ENCODE measurements at places on chromosomes 5 and 9.

GRCh38 chr5:66779528-66779927 lies 183.3 kb downstream of the MAST4 start:
- no peak overlapping the region for H3K27ac ChIP-seq
- no peak for DNase-seq
- no peaks in the 10 kb centered on the region for H3K27me3 ChIP-seq
- H3K36me3 ChIP-seq, result no peaks in the 10 kb centered on the region
- no peaks in the 10 kb centered on the region for H3K4me1 ChIP-seq

DNA sequence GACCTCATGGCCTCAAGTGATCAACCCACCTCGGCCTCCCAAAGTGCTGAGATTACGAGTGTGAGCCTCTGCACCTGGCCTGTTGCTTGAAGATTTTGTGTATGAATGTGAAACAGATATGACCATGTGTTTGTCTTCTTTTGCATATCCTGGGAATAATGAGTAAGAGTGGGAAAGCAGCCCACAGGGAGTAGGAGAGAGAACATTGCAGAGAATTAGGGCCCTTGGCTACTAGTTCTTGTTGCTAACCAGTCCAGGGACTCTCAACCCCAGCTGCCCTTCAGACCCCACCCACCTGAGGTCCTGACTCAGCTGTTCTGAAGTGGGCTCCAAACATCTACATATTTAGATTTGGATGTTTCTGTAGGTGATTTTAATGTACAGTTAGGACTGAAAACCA lies 125.5 kb downstream of the MTX3 start:
- DNase-seq, result no peak
- H3K4me3 ChIP-seq, result no peak overlapping the region
- no peaks in the 10 kb centered on the region for H3K36me3 ChIP-seq

DNA sequence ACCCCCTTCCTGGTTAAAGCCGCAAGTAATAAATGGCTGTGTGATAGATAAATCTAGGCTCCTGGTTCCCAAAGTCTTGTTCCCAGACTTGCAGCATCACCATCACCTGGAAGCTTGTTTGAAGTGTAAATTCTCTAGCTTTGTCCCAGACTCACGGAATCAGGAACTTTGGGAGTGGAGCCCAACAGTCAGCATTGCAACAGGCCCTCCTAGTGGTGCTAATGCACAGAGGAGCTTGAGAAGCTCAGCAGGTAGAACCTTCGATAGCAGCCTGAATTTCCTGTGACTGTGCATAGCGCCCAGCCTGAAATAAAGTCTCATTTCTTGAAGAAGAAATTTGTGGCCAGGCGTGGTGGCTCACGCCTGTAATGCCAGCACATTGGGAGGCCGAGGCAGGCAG lies 30.3 kb upstream of the MELK start:
- H3K4me3 ChIP-seq, result no peak overlapping the region
- H3K27me3 ChIP-seq, result no peaks in the 10 kb centered on the region
- no peak overlapping the region for H3K27ac ChIP-seq
- no peak for DNase-seq
- H3K4me1 ChIP-seq, result no peaks in the 10 kb centered on the region
- no peaks in the 10 kb centered on the region for H3K36me3 ChIP-seq

GRCh38 chr5:103218164-103218563 lies 40.4 kb upstream of the MACIR start:
- no peak overlapping the region for H3K4me3 ChIP-seq
- H3K27me3 ChIP-seq, result no peaks in the 10 kb centered on the region
- no peaks in the 10 kb centered on the region for H3K36me3 ChIP-seq
- peak overlapping the region; percentile 84 for H3K27ac ChIP-seq

- H3K36me3 ChIP-seq, result peaks cover 31% of the 10 kb centered on the region
- H3K4me3 ChIP-seq, result no peak overlapping the region
- no peak for DNase-seq
- H3K27me3 ChIP-seq, result no peaks in the 10 kb centered on the region
Measured at GRCh38 chr5:154862766-154863165, 4.3 kb downstream of the CNOT8 start.

- no peaks in the 10 kb centered on the region for H3K36me3 ChIP-seq
- H3K27me3 ChIP-seq, result no peaks in the 10 kb centered on the region
- H3K27ac ChIP-seq, result no peak overlapping the region
- H3K4me3 ChIP-seq, result no peak overlapping the region
- H3K4me1 ChIP-seq, result peaks cover 3% of the 10 kb centered on the region
- no peak for DNase-seq
Measured at GRCh38 chr5:72138943-72139521, 31.8 kb downstream of the MAP1B start.

- H3K4me1 ChIP-seq, result peaks cover 35% of the 10 kb centered on the region
- H3K27me3 ChIP-seq, result no peaks in the 10 kb centered on the region
- H3K36me3 ChIP-seq, result no peaks in the 10 kb centered on the region
- H3K4me3 ChIP-seq, result no peak overlapping the region
- DNase-seq, result no peak
Measured at GRCh38 chr9:27393054-27393846, 96.3 kb upstream of the EQTN start.

GRCh38 chr5:150499437-150499956 lies 8.4 kb upstream of the NDST1 start:
- H3K36me3 ChIP-seq, result peaks cover 29% of the 10 kb centered on the region
- DNase-seq, result no peak
- no peak overlapping the region for H3K27ac ChIP-seq
- no peaks in the 10 kb centered on the region for H3K27me3 ChIP-seq
- no peak overlapping the region for H3K4me3 ChIP-seq
- H3K4me1 ChIP-seq, result peaks cover 29% of the 10 kb centered on the region

DNA sequence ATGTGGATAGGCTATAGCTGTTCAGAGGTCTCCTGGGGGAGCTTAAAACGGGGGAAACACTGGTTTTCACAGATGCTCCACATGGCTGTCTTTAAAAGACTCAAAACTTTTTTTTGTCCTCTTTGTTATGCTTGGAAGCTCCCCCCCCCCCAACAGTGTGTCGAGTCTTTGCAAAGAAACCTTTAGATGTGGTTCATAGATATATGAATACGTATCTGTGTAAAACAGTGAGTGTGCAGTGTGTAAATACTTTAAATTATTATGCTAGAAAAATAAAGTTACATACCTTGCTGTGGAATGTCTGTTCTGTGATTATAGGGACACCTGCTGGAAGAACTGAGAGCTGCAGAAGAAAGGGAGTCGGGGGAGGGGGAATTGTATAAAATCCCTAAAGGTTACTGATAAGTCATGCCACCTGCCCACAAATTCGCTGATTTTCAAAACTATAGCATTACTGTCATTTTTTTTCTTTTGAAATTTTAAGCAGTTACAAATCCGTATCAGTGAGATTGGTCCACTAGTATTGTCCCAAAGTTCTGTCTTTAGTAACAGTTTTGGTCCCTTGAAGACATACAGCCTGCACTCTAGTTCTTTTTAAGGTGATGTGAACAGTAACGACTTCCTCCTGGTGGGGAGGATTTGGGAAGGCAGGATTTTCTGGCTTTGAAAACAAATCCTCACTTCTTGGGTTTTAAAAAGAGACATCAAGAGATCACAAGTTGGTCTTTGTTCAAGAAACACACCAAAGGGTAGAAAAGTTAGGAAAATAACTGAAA lies 22.9 kb downstream of the RGMB start:
- DNase-seq, result peak; percentile 62
- no peak overlapping the region for H3K4me3 ChIP-seq
- H3K4me1 ChIP-seq, result no peaks in the 10 kb centered on the region
- peaks cover 22% of the 10 kb centered on the region for H3K36me3 ChIP-seq
- no peaks in the 10 kb centered on the region for H3K27me3 ChIP-seq
- H3K27ac ChIP-seq, result no peak overlapping the region

- no peaks in the 10 kb centered on the region for H3K4me1 ChIP-seq
- H3K27ac ChIP-seq, result no peak overlapping the region
- peaks cover 51% of the 10 kb centered on the region for H3K36me3 ChIP-seq
- H3K27me3 ChIP-seq, result no peaks in the 10 kb centered on the region
Measured at GRCh38 chr5:128135286-128135685, 51.7 kb downstream of the SLC12A2 start.

GRCh38 chr9:91379426-91379825 lies 17.7 kb upstream of the AUH start:
- DNase-seq, result no peak
- no peak overlapping the region for H3K4me3 ChIP-seq
- H3K36me3 ChIP-seq, result no peaks in the 10 kb centered on the region
- no peak overlapping the region for H3K27ac ChIP-seq

- no peak for DNase-seq
- no peak overlapping the region for H3K4me3 ChIP-seq
- H3K36me3 ChIP-seq, result no peaks in the 10 kb centered on the region
- no peaks in the 10 kb centered on the region for H3K4me1 ChIP-seq
- no peaks in the 10 kb centered on the region for H3K27me3 ChIP-seq
Measured at GRCh38 chr9:121538221-121538620, 38.6 kb upstream of the GGTA1 start.

GRCh38 chr9:27073841-27074728 lies 34.9 kb upstream of the TEK start:
- no peak overlapping the region for H3K4me3 ChIP-seq
- H3K4me1 ChIP-seq, result no peaks in the 10 kb centered on the region
- DNase-seq, result no peak
- H3K27me3 ChIP-seq, result no peaks in the 10 kb centered on the region

DNA sequence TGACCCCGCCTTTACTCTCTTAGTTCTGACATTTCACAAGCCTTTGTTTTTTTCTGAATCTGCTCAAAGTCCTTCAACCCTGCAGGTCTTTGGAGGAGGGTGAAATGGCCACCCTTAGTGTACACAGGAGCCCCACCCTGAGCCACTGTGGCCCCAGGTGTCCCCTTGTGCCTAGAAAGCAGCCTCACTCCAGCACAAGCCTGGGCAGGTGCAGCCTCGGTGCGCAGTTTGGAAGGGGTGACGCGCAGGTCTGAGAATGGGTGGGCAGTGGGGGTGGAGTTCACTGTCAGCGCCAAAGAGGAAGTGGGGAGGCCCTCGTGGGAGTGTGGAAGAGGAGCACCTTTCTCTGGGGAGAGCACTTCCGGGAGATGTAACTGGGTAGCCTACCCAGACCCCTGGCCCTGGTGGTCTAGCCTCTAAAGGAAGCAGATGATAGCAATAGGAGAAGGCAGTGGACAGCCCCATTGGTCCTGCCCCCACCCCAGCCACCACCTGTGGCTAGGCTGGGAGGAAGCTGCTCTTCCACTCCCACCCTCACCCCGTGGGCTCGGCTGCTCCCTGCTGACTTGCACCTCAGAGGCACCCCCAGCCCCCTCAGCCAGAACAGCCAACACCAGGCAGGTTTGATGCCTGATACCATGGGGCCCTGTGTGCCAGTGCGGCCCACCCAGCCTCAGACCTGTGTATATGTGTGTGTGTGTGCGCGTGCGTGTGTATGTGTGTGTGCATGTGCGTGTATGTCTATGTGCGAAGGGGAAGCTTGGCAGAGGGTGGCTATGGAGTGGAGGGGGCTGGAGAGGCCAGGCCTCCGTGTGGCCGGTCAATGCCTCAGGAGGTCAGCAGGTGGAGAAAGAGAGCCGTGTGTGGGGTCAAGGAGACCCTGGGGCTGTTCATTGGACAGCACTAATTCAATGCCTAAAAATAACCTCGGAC lies 16.8 kb upstream of the DAB2IP start:
- H3K27ac ChIP-seq, result peak overlapping the region; percentile 8
- no peak overlapping the region for H3K4me3 ChIP-seq
- H3K4me1 ChIP-seq, result peaks cover 46% of the 10 kb centered on the region
- H3K36me3 ChIP-seq, result no peaks in the 10 kb centered on the region

DNA sequence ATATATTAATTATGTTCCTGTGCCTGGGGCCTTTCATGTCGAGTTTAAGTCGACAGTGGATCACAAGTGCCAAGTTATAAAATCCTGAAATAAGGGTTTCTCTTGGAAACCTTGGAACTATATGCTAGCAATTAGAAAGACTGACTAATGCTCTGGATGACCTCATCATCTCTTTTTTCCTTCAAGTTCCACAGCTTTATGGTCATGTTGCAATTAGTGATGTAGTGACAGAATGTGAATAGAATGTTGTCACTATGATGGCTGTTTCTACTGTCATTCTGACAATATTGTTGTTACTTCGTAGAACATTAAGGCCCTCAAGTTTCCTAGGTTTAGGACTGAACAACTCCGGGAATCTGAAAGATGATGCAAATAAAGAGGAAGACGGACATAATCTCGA lies 368.0 kb upstream of the SEMA6A start:
- no peaks in the 10 kb centered on the region for H3K36me3 ChIP-seq
- H3K4me3 ChIP-seq, result no peak overlapping the region
- H3K4me1 ChIP-seq, result no peaks in the 10 kb centered on the region
- DNase-seq, result peak; percentile 9
- H3K27ac ChIP-seq, result no peak overlapping the region
